ENCODE measurements at places on chromosomes 13 and 19. TPM values are rescaled to one million over a fixed set of nuclear protein-coding genes. Genes with fewer than 3 reads are reported as not detected.

Gene ZNF235
- 1.4 TPM for total RNA-seq

Gene HAUS5
- 3.4 TPM for total RNA-seq

Gene SELENOV
- total RNA-seq, result not detected

Gene F10
- total RNA-seq, result 7.2 TPM

Gene IGFL2
- not detected for total RNA-seq

Gene SSC5D
- total RNA-seq, result 7.0 TPM

Gene UPK1A
- not detected for total RNA-seq

Gene ZNF546
- total RNA-seq, result 3.8 TPM

Gene ZIC2
- not detected for total RNA-seq

Gene PRKCSH
- total RNA-seq, result 247 TPM

Gene DCT
- not detected for total RNA-seq

Gene UBE2S
- total RNA-seq, result 48.0 TPM

Gene ZNF28
- 4.0 TPM for total RNA-seq

Gene CDX2
- not detected for total RNA-seq

Gene NECTIN2
- 153 TPM for total RNA-seq

Gene NOVA2
- total RNA-seq, result 0.32 TPM

Gene MAMSTR
- 0.32 TPM for total RNA-seq

Gene RFX1
- 2.0 TPM for total RNA-seq

Gene ADAT3
- total RNA-seq, result 4.0 TPM

Gene CGB3
- not detected for total RNA-seq

Gene PRRG2
- not detected for total RNA-seq

Gene LRRC63
- total RNA-seq, result not detected

Gene ZNF181
- total RNA-seq, result 18.8 TPM

Gene TBC1D4
- 4.2 TPM for total RNA-seq

Gene TMEM272
- not detected for total RNA-seq

Gene ZNF90
- total RNA-seq, result 0.16 TPM

Gene DAND5
- not detected for total RNA-seq

Gene TTC9B
- total RNA-seq, result not detected

Gene CRB3
- total RNA-seq, result not detected

Gene KLK14
- not detected for total RNA-seq

Gene IGFLR1
- total RNA-seq, result 2.9 TPM

Gene ZNF208
- 0.72 TPM for total RNA-seq

Gene CLDND2
- not detected for total RNA-seq

Gene NLRP11
- not detected for total RNA-seq

Gene MEIOSIN
- not detected for total RNA-seq

Gene PINLYP
- 1.8 TPM for total RNA-seq

Gene SIGLEC7
- total RNA-seq, result not detected

Gene PRR19
- not detected for total RNA-seq

Gene TEX29
- not detected for total RNA-seq

Gene TPTE2
- not detected for total RNA-seq

Gene NKG7
- not detected for total RNA-seq

Gene ZNF780A
- 9.4 TPM for total RNA-seq

Data from cardiac atrium fibroblast (primary cell).